ENCODE measurements at places on chromosomes 2 and 18. TPM values are rescaled to one million over a fixed set of nuclear protein-coding genes. Genes with fewer than 3 reads are reported as not detected.

RNU2-63P gene
- 12.6 TPM for total RNA-seq

GPR45 gene
- not detected for total RNA-seq

SUCLG1 gene
- total RNA-seq = 73.9 TPM

SH3RF3 gene
- 1.0 TPM for total RNA-seq

M1AP gene
- total RNA-seq = not detected

LDLRAD4 gene
- 18.4 TPM for total RNA-seq

CPLX4 gene
- total RNA-seq = not detected

CD226 gene
- total RNA-seq = 86.5 TPM

ZNF804A gene
- total RNA-seq = not detected

VWA3B gene
- not detected for total RNA-seq
